RPMI7951 (cell line): ENCODE measurements at places on chromosomes 7 and 10. TPM values are rescaled to one million over a fixed set of nuclear protein-coding genes. Genes with fewer than 3 reads are reported as not detected.

GRCh38 chr10:96588616-96589419 lies 2.0 kb upstream of the TM9SF3 start:
- DNase-seq: peak; percentile 30

- DNase-seq: peak; percentile 89
Measured at GRCh38 chr10:36173364-36173763, 531.3 kb upstream of the FZD8 start.

- DNase-seq: no peak
Measured at GRCh38 chr10:14742815-14743214, 31.9 kb downstream of the FAM107B start.

- no peak for DNase-seq
Measured at GRCh38 chr7:53101026-53101425, 65.6 kb downstream of the POM121L12 start.

- no peak for DNase-seq
Measured at GRCh38 chr10:26706206-26706605, 8.7 kb downstream of the PDSS1 start.

Gene GAD2
- not detected in 2 replicates for total RNA-seq

Gene ZNF365
- 4.8 and 6.8 TPM in 2 replicates for total RNA-seq

Gene SLC39A12
- total RNA-seq: not detected in 2 replicates
